ENCODE measurements at places on chromosomes 3 and 15. TPM values are rescaled to one million over a fixed set of nuclear protein-coding genes. Genes with fewer than 3 reads are reported as not detected.
A peak's percentile ranks its signal among the peaks of the same experiment; 100 is the strongest.

DNA sequence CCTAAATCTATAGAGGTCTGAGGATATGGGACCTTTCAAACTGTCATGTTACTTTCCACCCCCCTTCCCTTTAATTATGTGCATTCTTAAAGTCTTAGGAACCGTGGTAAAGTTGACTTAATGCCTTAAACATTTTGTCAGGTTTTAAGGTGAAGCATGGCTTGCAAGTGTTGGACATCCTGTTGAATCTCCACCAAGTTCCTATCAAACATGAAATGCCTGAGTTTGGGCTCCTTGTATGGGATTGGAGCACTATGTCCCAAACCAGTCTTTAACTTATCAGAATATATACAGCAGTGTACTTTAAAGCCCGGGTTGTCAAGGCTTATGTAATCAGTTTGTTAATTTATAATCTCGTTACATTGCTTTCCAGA lies 1.1 kb downstream of the SNRK start:
- no peak for DNase-seq

DNA sequence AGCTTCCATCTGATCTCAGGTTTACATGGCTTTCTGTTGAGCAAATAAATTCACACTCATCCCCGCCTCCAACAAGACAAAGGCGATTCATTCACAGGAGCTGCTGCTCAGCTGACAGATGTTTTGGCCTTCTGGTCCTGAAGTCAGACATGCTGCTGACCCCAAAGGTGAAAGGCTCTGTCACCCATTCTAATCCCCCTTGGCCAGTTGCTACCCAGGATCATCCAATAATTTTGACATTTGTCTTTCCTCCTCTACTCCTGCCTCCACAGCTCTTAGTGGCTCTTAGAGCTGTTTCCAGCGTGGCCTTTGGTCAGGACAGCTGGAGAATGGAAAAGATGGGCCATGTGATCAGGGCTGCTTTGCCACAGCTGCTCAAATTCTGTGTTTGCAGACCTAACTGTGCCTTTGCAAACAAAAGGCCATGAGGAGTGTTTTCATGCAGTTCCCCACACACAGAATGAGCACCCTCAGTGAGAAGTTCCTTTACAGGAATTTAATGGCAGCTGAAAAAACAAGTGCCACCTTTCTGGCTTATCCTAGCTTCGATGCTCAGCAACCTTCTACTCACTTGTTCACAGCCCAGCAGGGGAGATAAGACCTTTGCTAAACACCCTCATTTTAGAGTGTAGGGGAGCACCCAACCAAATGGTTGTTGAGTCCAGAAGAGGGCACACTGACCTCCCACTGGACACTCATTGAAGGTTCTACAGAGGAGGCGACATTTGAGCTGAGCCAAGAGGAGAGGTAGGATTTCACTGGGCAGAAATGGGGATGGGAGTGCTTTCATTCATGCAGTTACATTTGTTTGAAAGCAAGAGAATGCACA lies 39.0 kb downstream of the CYP19A1 start:
- no peak for DNase-seq

- peak; percentile 54 for DNase-seq
These were observed 22.3 kb upstream of the CDCP1 start for GRCh38 chr3:45168451-45168850.

DNA sequence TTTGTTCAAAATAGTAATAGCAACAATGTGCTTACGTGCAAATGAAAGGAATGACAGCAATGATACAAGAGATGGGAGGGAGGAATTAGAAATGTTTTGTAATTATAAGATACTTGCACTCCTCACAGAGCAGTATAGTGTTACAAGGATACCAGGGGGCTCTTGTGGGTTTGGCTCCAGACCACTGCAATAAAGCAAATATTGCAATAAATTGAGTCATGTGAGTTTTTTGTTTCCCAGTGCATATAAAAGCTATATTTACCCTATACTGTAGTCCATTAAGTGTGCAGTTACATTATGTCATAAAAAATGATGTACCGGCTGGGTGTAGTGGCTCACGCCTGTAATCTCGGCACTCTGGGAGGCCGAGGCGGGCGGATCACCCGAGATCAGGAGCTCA lies 864.3 kb downstream of the NSUN3 start:
- DNase-seq, result no peak

GRCh38 chr3:14507305-14507741 lies 32.8 kb downstream of the GRIP2 start:
- peak; percentile 25 for DNase-seq

GRCh38 chr15:50182219-50183013 lies 420 bp downstream of the SLC27A2 start:
- DNase-seq, result no peak

DNA sequence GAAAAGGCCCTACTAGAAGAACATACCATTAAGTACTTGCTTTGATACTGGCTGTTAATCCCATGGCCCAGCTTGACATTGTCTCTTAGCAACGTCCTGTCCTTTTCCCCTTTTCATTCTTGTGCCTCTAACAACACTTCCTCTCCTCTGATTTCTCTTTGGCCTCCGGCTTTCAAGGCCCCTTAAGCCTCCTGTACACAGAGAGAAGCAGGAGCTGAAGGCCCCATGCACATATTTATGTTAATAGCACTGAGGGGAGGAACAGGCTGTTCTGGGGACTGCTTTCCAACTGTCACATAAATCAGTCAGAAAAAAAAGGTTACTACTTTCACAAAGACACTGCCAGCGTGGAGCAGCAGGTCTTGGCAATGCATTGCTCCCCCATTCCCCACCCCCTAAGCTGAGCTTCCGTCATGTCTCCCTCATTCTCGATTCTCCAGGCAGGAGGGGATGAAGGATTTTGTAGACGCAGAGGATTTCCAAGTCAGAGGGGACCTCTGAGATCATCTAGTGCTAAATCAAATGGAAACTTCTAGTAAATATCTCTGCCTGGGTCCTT lies 257.4 kb upstream of the ADAMTS9 start:
- no peak for DNase-seq

DNA sequence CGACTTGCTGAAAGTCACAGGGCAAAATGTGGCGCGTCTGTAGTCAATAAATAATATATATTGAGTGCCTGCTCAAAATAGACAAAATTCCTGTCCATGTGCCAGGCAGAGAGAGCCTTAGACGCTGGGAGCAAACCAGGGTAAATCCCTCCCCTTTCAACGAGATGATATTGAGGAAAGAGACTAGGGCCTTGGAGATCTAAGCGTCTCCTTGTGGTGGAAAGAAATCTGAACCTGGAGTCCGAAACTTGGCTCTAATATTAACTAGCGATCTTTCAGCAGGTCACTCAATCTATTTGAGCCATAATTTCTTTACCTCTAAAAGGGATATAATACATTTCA lies 348 bp upstream of the DPP8 start:
- DNase-seq, result no peak

GRCh38 chr15:38164507-38164906 lies 88.1 kb upstream of the SPRED1 start:
- DNase-seq, result no peak

- DNase-seq, result no peak
These were observed 42.8 kb upstream of the ADAMTSL3 start for GRCh38 chr15:83610901-83611685.

DNA sequence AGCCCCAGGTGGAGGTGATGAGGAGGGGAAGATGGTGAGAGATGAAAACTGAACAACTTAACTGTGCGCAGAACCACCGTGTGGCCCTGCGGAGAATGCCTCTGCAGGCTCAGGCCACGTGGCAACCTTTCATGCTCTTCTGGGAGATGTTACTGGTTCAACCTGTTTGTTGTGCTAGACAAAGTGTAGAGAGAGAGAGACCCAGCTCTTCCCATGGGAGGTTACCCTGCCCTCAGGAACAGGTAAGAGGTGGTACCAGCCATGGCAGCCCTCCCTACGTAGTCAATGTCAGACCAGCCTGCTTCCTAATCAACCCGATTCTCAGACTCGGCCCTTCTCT lies 37.0 kb upstream of the HACD2 start:
- DNase-seq, result no peak

- no peak for DNase-seq
These were observed 150.0 kb upstream of the ROBO2 start for GRCh38 chr3:76889911-76890310.

Gene NAALADL2
- total RNA-seq, result 0.78 TPM

Gene LYZL4
- total RNA-seq, result 1.5 TPM

Gene AGTR1
- 0.10 TPM for total RNA-seq

Gene SLC22A14
- 0.12 TPM for total RNA-seq

Gene CELF6
- not detected for total RNA-seq

Gene LDHAL6B
- total RNA-seq, result not detected

Gene CASR
- not detected for total RNA-seq

Gene SLC2A2
- total RNA-seq, result not detected

Data from RPMI7951 (cell line).